Stimulated activated CD4-positive, alpha-beta T cell treated with anti-CD3 and anti-CD28 coated beads, TNF-alpha, amount 100 ng/mL, for 1 hour (primary cell): ENCODE measurements at places on chromosomes 13 and 19.

DNA sequence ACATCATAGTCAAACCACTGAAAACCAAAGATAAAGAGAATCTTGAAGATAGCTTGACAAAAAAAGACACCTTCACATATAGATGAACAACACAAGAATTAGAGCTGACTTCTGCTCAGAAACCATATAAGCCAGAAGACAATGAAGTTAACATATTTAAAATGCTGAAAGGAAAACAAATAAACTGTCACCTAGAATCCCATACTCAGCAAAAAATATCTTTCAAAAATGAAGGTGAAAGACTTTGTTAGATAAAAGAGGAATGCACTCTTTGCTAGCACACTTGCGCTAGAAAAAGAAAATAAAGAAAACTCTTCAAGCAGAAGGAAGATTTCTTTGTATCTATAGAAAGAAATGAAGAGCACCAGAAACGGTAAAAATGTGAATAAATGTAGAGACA lies 49.5 kb downstream of the PARP4 start:
- DNase-seq: no peak

- no peak for DNase-seq
Measured at GRCh38 chr13:101916108-101916774, 463.8 kb downstream of the ITGBL1 start.

GRCh38 chr13:112761701-112762689 lies 72.2 kb downstream of the ATP11A start:
- DNase-seq: no peak

GRCh38 chr13:62294244-62294643 lies 878.6 kb upstream of the PCDH20 start:
- DNase-seq: no peak

DNA sequence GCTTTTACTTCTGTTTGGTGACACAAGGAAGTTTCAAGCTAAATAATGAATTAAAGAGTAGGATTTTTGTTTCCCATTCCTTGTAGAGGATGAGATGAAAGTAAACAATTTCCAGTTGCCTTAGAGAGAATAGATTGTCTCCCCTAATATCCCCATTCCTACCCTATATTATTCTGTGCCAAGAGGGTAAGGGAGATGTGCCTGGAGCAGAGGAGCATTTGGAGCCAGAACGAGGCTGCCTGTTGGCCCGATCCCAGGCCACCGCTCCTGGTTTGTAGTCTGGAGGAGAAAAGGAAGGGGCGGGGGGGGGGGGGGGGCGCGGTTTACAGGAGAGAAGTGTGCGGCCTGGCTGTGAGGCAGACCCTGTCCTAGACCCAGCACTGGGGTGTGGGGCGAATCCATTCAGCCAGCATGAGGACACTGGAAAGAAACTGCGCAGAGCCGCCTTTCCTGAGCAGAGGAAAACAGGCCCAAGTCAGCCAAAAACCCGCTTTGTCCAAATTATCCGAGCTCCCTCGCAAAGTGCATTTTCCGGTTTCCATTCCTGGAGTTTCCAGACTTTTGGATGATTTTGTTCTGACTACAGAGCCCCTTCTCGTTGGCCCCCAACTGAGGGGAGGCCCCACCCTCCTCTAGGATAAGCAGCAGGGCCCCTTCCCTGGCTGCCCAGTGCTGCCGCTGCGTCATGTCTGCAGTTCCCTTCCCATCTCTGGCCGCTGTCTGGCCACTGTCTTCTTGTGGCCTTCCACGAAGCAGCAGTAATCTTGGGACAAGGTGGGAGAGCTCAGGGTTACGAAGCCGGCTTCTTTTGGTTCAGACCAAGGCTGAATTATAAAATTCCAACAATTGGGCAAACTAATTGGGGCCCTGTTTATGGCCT lies 23.0 kb downstream of the NFIX start:
- DNase-seq: no peak

DNA sequence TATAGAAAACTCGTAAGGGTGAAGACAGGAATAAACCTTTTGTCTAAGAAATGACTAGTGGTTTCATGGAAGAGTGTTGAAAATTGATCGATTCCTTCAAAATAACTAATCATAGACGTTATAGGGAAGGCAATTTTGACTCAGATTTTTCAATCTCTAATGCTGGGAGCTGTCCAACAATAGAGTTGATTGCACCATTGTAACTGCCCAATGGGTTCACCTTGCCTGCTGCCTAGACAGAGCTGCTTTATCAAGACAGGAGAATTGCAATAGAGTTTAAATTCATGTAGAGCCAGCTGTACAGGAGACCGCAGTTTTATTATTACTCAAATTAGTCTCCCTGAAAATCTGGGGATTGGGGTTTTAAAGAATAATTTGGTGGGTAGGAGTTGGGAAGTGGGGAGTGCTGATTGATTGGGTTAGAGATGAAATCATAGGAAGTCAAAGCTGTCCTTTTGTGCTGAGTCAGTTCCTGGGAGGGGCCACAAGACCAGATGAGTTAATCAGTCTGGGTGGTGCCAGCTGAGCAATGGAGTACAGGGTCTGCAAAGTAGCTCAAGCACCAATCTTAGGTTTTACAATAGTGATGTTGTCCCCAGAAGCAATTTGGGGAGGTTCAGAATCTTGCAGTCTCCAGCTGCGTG lies 16.8 kb upstream of the ADGRE2 start:
- no peak for DNase-seq

- DNase-seq: no peak
Measured at GRCh38 chr13:46778095-46778494, 18.9 kb downstream of the ESD start.

DNA sequence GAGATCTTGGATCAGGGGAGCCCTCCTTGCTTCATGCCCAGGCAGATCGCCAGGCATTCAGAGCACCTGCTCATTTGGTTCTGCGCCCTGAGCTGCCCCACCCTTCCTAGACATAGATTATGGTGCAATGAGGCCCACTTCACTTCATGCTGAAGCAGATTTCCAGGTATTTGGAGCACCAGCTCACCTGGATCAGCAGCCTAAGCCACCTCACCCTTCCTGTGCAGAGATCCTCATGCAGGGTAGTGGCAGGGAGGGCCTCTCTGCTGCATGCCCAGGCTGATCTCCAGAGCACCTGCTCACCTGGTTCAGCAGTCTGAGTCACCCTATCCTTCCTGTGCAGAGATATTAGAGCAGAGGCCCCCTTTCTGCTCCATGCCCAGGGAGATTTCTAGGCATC lies 1966.1 kb downstream of the PCDH9 start:
- no peak for DNase-seq

GRCh38 chr13:113837560-113838355 lies 26.1 kb downstream of the GAS6 start:
- no peak for DNase-seq

- no peak for DNase-seq
Measured at GRCh38 chr13:26983543-26984320, 187.9 kb downstream of the USP12 start.

- no peak for DNase-seq
Measured at GRCh38 chr13:33448889-33449288, 163.3 kb upstream of the STARD13 start.

- DNase-seq: no peak
Measured at GRCh38 chr13:86299128-86299527, 499.9 kb upstream of the SLITRK6 start.

GRCh38 chr13:29847501-29847983 lies 2.9 kb downstream of the UBL3 start:
- DNase-seq: no peak

- DNase-seq: no peak
Measured at GRCh38 chr13:108276060-108276459, 6.5 kb downstream of the TNFSF13B start.

DNA sequence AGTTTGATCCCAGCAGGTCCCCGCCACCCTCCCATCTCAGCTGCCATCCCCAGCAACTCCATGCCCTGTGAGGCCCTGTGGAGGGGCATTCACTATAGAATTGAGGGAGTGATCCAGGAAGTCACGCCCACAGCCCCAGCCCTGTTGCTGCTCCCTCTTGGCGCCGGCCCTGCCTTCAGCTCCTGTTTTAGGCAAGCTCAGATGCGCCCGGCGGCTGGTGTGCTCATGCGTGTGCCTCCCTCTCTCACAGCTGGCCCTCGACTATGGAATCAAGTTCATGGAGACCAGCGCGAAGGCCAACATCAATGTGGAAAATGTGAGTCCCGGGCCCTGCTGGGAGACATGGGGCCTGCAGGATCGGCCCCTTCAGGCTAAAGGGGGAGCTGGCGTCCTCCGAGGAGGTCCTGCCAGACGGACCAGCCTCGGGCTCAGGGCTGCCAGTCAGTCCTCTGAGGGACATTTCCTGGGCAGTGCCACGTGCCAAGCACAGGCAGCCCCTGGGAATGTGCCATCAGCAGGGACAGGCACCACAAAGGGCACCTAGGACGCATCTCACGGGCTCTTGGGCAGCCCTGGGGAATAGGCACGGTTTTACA lies 15.6 kb upstream of the HSH2D start:
- DNase-seq: no peak

- DNase-seq: no peak
Measured at GRCh38 chr19:55836340-55836739, at the start of gene NLRP4. Gene NLRP4, plus strand, starts transcription at chr19:55836540. Its CDS starts 15,541 bp downstream, at chr19:55852081.

DNA sequence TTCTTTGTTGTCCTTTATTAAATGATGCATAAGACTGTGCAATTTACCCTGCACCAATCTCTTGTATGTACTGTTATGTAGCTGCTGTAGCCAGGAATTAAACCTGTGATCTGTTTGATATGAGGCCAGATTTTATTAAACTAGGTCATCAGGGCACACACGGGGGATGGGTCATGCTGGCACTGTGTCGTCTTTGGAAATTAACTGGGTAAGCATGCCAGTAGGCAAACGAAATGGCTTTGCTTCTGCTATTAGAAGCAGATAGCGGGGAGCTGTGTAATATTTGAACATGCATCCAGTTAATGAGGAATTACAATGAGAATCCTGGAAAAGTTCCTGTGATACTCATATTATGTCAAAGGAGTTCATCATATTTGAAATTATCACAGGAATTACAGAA lies 23.5 kb downstream of the MTUS2 start:
- no peak for DNase-seq

GRCh38 chr13:57874530-57874929 lies 243.0 kb downstream of the PCDH17 start:
- no peak for DNase-seq

- DNase-seq: no peak
Measured at GRCh38 chr19:5109560-5109959, 140.6 kb downstream of the KDM4B start.

DNA sequence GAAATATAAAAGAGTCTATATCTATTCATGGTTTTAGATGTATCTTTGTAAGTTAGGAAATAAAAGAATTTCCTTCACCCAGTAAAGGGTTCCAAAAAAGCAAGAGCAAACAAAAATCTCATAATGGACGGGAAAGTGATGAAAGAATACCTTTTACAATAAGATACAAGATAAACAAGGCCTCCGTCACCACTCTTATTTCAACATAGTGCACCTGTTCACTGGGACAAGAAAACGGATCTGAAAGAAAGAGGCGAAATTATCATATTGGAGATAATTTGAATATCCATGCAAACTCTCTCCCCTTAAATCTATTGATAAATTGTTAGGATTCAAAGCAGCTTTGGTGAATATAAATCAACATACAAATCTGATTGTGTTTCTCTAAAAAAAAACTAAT lies 877 bp upstream of the NLRP11 start:
- no peak for DNase-seq

GRCh38 chr19:16070366-16070990 lies 5.8 kb upstream of the TPM4 start:
- DNase-seq: peak; percentile 84

DNA sequence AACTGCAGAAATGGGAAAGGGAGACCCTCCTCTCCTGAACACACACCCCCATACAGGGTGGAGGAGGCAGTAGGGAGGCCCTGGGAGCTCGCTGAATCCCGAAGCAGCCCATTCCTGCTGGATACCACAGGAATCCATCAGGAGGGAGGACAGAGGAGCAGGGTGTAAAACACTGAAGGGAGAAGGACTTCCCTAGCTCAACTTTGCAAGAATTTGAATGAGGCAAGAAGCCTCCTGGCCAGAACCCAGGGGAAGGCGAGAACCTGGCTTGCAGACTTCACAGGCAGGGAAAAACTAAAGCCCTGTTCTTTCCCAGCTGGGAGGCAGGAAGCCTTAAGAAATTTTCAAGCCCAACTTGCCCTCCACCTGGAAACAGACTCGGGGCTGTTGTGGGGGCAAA lies 43.5 kb downstream of the ZNF91 start:
- no peak for DNase-seq

DNA sequence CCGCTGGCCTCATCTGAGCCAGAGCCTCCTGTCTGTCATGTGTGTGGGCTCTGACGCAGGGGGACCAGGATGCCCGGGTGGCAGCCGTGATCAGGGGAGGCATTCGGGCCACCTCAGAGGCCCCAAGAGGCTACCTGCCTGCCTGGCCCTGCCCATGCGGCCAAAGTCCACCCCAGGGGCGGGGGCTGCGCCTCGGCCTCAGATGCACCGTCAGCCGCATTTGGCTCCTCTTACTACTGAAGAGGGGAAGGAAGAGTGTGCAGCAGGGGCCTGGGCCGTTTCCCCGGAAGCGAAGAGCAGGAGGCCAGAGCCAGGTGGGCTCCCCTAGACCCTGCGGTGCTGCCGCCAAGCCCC lies 34.0 kb downstream of the C13orf46 start:
- DNase-seq: no peak

DNA sequence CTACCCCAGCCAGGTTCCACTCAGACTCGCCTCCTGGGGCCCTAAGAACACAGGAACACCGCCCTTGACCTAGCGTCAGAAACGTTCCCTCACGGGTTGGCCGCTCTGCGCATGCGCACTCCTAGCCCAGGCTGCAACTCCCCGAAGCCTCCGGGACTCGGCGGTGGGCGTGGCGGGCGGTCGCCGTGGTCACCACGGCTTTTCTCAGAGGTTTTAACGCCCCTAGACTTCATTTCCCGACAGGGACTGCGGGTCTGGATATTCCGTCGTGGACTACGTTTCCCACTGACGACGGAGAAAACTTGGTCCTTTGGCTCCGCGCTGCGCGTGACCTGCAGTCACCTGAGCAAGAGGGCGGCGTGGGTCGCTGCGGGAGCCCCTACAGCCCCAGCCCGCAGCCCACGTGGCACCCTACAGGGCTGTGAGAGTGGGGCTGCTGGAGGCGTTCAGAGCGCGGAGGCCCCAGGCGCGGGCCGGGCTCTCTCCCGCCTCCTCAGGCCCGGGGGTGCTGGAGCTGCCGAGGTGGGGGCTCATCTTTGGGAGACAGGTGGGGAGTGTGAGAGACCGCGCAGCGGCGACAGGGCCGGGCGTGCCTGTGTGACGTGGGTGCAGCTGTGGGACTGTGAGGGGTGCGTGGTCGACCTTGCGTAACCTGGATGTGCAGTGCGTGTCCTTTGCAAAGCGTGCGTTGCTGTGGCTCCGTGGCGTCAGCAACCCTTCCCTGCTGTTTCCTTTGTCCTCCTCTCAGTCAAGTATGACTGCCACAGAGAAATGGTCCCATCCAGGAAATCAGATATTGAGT lies 38.0 kb upstream of the ZNF573 start:
- DNase-seq: peak; percentile 8

GRCh38 chr13:73900591-73900990 lies 233.6 kb downstream of the KLF12 start:
- DNase-seq: no peak
